ENCODE measurements at places on chromosomes 12 and 14.
A peak's percentile ranks its signal among the peaks of the same experiment; 100 is the strongest.

DNA sequence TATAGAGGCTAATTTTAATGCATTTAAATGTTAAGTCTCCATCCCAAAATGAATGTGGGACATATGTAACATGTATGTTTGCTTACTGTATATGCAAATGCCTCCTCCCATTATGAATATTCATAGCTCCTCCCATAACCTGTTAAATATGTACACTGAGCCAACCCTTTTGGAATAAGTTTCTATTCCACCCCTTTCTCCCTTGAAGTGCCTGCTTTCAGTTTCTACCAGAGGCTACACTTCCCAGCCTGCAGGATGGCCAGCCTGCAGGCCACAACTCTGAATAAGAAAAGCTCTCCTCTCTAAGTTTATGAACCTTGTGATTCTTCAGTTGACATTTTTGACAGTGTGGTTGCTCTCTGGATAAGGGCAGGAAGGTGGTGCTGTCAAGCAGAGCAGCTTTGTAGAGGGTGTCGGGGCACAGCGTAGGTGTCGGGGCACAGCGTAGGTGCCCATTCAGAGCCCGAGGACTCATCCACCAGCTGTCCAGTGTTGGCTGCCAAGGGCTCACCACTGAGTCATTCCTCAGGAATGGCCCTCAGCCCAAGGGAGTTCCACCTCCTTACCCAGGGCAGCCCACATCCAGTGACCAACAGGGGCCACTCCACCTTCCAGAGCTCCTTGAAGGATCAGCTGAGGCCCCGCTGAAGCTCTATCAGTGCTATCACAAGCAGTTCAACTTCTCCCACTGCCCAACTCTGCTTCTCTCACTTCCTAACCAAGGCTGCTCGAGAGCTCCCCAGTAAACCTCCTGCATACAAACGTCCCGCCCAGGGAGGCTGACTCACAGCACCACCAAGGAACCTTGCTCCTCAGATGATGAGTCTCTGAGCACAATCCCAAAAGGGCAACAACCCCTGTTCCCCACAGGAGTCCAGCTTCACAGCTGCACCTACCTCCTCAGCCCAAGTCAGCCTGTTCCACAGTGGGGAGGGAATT, 31.4 kb downstream of the VWF start:
- no peak for DNase-seq

- DNase-seq = peak; percentile 29
These were observed 57.1 kb downstream of the NIN start for GRCh38 chr14:50773632-50774541.

- no peak for DNase-seq
These were observed 5.9 kb upstream of the RMST start for GRCh38 chr12:97456571-97457188.

- peak; percentile 27 for DNase-seq
These were observed 78.3 kb upstream of the SLC16A7 start for GRCh38 chr12:59517522-59517921.

- DNase-seq = no peak
These were observed 180.8 kb downstream of the ADCK1 start for GRCh38 chr14:77980475-77981321.

GRCh38 chr12:30839643-30840220, 85.0 kb upstream of the CAPRIN2 start:
- no peak for DNase-seq

DNA sequence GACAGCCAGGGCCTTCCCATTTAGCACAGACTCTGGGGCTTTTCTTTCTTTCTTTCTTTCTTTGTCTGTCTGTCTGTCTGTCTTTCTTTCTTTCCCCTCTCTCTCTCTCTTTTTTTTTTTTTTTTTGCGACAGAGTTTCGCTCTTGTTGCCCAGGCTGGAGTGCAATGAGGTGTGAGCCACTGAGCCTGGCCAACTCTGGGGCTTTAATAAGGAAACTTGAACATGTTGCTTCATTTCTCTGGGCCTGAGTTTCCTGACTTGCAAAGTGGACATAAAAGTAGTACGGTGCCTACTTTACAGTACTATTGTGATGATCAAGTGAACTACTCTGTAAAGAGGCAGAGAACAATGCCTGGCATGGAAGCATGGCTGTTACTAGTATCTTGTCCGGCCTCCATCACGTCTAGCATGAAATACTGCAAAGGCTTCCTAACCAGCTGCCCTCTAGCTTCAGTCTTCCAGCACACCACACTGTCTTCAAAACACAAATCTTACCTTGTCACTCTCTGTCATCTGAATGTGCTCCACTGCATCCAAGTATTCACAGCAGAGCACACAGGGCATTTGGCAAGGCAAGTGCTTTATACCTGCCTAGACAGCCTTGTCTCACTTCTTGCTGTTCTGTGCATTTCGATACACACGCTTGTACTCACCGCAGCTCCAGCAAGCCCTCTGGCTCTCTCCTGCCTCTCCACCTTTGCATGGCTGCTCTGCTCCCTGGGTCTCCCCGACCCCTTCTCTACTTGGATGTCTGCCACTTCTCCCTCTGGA, 96.7 kb downstream of the IRF2BPL start:
- no peak for DNase-seq

- no peak for DNase-seq
These were observed 28.0 kb downstream of the NOS1 start for GRCh38 chr12:117333331-117333881.

DNA sequence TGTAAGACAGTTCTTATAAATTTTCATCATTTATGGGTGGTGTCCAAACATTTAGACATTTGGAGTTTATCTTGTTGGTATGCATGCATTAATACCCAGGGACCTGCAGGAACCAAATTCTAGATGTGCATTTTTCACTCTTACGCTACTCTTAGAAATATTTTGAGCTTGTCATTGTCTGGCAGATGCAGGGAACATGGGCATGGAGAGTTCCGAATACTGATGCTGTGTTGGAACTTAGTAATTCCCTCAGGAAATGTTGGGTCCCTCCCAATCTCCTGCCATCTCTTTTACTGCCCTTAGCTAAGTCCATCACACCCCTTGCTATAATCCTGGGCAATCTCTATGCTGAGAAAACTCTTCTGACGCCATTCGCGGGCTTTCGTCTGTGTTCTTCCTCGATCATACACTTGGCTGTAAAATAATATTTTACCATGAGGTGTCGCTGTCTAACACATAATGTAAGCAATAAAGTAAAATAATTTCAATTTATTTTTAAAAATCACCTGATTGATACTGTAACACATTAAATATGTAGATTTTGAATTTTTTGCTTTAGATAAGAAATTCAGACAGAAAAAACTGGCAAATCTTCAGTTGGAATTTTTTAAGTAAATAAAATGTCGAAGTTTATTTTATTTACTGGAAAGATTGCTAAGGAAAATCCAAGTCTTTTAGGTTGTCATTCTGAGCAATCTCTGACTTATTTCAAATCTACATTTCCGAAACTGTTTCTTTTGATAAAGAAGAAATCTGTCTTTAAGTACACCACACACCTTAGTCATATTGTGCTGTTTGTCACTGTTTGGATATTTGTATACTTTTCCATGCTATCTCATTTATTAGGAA, 304.1 kb upstream of the SSTR1 start:
- peak; percentile 26 for DNase-seq

- DNase-seq = no peak
These were observed 753 bp downstream of the ACRBP start for GRCh38 chr12:6646276-6647082.

- no peak for DNase-seq
These were observed 17.2 kb downstream of the DERA start for GRCh38 chr12:15928346-15928745.

DNA sequence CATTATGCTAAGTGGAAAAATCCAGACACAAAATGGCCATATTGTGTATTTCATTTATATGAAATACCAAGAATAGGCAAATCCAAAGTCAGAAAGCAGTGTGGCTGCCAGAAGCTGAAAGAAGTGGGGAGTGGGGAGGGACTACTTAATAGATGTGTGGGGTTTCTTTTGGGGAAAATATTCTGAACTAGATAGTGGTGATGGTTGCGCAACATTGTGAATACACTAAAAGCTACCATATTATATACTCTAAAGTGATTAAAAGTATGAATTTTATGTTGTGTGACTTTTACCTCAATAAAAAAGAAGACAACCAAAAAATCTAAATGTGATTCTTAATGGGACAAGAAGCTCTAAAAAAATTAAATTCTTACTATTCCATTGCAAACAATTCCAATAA, 272.6 kb downstream of the DAD1 start:
- no peak for DNase-seq

- peak; percentile 57 for DNase-seq
These were observed 64.1 kb downstream of the ITPR2 start for GRCh38 chr12:26768611-26769603.

DNA sequence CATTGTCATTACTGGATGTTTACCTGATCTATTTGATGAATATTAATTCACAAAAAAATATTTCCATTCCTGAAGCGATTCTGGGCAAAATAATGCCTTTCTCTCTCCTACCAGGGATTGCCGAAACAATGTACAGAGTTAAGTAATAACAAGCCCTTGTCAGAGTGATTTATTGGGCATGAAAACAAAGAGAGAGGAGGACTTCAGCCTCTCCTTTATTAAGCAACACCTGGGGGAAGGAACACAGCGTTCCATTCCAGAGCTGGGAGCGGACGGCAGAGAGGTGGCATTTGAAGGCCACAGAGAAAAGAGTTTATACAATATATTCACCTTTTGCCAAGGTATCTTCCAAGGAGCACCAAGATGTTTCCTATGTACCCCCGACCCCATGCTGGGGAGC, 165.8 kb downstream of the KSR2 start:
- no peak for DNase-seq

- no peak for DNase-seq
These were observed 38.5 kb downstream of the OAS2 start for GRCh38 chr12:113016796-113017195.

- no peak for DNase-seq
These were observed 81.9 kb downstream of the PELI2 start for GRCh38 chr14:56199982-56200577.

- no peak for DNase-seq
These were observed 13.7 kb upstream of the REP15 start for GRCh38 chr12:27682534-27682933.

DNA sequence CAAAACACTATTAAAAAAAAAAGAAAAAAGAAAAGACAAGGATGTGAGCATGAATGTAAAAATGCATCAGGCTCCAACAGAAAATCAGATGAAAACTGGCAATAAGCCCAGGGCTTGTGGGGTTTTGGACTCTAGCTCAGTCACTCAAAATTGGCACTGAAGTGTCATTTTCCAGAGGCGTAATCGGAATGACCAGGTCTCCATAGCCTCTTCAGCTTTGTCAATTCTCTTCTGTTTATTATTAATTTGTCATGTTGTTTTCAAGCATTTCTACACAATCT, 137.2 kb upstream of the TRHDE start:
- peak; percentile 39 for DNase-seq

DNA sequence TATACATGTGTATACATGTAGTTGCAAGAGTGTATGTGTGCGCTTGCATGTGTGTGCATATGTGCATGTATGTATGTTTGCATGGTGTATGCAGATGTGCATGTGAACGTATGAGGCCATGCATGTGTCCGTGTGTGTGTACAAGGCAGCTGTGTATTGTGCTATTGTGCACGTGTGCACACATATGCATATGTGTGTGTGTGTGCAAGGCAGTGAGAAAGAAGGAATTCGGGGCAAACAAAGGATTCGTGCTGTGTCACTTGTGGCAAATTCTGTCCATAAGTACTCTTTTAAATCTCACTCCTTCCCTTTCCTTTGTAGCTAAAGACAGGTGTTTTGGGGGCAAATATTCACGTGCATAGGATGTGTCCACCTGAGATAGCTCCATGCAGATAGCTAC, 227.1 kb downstream of the VRK1 start:
- DNase-seq = no peak

GRCh38 chr14:35414365-35414764, 9.8 kb upstream of the NFKBIA start:
- no peak for DNase-seq

GRCh38 chr14:53874704-53875103, 81.9 kb downstream of the BMP4 start:
- no peak for DNase-seq

DNA sequence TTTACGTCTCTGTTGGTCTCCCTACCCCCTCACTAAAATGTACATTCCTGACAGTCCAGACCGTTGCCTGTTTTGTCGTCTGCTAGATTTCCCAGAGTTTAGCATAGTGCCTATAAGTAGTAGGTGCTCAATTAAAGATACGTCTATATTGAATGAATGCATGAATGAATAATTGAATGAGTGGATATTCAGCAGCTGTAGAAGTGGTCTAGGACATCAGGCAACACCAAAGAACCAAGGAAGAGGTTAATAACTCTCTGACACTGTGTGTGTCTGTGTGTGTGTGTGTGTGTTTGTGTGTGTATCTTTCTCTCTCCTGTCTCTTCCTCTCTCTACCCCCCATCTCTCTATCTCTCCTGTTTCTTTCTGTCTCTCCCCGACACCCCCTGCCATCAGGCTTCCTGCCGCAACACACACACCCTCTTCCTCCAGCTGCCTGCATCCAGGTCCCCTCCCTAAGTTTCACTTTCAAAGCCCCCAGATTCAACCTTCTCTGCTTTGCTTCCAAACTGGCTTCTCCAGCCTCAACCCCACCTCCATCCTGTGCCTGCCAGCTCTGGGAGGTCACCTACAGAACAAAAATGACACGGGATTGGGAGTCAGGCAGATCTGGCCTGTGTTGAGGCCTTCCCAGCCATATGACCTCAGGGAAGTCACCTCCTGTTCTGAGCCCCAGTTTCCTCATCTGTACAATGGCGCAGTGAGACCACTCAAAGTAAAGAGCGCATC, 119.9 kb upstream of the NCOR2 start:
- DNase-seq = no peak

DNA sequence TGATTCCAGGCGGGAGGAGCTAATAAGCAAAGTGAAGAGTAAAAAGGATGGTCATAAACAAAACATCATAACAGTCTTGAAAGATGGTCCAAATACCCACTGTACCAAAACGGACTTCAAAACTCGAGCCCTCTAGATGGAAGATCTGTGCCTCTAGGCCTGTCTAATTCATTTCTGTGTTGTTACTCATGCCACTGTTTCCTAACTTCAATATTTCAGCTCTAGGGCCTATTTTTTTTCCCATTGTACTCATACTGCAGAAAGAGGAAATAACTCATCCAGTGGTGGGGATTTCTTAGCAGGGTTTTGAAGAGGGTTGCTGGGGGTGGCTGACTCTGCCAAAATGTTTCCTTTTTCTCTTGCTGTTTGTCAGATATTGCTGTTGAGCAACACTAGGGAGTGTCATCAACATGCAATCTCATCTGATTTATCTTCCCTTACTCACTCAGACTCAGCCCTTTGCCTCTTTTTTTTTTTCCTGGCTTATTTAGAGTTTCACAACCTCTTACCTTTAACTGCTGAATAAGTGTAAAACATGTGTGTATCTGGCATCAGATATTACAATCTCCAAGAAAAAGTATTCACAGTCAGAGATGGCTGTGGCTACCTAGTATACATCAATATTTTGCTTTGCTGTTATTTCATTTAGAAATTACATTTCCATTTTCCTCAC, 189.6 kb downstream of the DUSP6 start:
- no peak for DNase-seq

DNA sequence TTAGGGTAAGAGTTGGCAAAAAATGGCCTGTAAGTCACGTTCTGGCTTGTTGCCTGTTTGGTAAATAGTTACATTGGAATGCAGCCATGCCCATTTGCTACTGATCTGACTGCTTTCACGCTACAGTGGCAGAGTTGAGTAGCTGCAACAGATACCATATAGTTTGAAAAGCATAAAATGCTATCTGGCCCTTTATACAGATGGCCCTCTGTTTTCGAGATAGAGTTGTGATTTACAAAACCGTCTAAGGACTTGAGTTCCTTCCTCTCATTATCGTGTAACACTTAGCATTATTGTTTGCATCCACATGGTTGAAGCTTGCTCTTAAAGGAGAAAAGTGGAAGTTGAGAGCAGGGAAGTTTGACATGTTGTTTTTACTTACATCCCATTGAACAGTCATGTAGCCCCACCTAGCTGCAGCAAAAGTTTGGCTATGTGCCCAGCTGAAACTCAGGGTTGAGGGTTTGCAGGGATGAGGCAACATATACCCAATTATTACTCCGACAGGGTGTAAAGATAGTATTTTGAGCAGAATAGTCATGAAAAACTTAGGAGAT, 11.3 kb upstream of the SCFD1 start:
- DNase-seq = peak; percentile 92

All from NCI-H1105 (cell line).